ENCODE measurements at places on chromosomes 4 and X.
A peak's percentile ranks its signal among the peaks of the same experiment; 100 is the strongest.

DNA sequence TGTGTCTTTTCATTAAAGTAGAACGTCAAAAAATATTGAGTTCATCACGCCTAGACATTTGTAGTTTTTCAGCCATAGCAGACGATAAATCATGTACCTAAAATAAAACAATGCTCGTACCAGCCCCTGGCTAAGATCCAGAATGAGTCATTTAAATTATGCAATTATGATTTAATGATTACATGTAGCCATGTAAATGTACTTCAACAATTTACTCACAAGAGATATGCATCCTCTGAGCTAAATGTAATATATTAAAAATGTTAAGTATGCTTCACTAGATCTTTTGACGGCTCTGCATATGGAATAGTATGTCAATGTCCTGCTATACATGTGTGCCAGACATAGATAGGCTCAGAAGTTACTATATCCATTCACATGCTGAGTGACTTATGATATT lies 1077.8 kb downstream of the ARAP2 start:
- no peak for DNase-seq

GRCh38 chr4:77818073-77818601 lies 1.0 kb downstream of the CNOT6L start:
- DNase-seq, result peak; percentile 88

DNA sequence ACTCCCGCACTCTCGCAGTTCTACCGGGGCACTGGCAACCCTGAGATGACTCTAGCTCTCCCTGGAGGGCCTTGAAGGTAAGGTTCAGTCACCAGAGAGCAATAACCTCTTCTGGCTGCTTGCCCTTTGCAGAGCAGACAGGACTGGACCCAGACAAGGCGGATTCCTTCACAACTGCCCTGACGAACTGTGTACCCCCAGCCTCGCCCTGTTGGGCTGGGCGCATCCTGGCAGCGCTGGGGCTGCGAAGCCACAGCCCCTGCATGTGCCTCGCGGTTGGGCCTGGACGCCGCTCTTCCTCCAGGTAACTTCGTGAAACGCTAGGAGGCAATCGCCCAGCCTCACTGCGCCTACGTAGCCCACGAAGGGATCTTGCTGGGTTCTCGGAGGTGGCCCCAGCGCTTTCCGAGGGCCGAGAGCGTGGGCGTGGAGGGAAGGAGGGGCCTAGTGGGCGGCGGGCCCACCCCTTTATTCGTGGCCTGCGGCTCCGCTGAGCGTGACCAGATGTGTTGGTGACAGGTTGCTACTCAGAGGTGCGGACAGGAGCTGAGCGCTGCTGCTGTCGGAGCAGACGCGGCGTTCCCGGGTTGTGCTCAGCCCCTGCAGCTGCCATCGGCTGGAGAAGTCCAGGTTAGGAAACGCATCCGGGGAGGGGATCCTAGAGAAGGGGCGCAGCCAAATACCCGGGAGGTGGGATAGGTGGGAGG lies 1.9 kb upstream of the MAMLD1 start:
- no peak for DNase-seq

GRCh38 chrX:40327085-40327484 lies 229.3 kb upstream of the BCOR start:
- no peak for DNase-seq

GRCh38 chr4:42523066-42523718 lies 125.9 kb downstream of the SHISA3 start:
- DNase-seq, result no peak

DNA sequence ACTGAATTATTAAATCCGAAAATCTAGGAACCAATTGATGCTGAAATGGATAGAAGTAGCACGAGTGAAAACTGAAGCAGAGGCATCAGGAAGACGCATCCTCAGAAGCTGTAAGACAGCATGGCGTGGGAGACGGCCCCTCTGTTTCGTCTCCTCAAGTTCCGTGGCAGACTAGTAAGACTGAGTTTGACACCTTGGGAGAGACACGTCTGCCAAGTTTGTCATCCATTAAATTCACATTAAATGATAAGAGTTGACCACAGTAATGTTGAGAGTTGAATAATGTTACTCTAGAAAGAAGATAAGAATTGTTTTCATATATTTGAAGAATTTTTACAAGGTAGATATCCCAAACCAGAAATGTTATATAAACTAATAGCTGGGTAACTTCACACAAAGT lies 736.1 kb upstream of the FRG1 start:
- no peak for DNase-seq

GRCh38 chrX:15298201-15298600 lies 17.2 kb downstream of the ASB11 start:
- no peak for DNase-seq

GRCh38 chrX:38987198-38987651 lies 186.0 kb downstream of the MID1IP1 start:
- peak; percentile 31 for DNase-seq

DNA sequence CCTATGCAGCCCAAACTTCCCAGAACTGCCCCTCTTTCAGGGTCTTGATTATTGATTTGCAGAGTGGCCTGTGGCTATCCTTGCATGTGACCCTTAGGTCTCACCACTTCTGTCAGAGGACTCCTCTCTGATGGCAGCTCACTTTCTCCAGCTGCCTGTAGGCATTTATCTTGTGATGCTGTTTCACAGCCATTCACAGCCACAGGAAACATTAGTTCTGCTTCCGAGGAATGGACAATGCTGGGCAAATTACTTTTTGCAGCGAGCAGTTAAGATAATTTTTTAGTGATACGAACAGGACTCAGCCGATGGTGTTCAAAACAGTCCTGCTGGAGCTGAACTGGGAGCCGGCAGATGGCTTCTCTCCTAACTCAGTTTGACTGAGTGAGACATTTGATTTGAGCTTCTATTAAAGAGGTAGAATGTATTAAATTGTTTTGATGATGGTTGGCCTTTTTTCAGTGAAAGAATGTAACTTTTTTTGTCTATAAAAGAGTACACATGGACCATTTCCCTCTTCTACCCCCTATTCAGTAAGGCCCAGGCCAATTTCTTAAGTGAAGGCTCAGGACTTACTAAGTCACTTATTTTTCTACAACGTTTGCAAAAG lies 58.4 kb upstream of the TMEM150C start:
- no peak for DNase-seq

DNA sequence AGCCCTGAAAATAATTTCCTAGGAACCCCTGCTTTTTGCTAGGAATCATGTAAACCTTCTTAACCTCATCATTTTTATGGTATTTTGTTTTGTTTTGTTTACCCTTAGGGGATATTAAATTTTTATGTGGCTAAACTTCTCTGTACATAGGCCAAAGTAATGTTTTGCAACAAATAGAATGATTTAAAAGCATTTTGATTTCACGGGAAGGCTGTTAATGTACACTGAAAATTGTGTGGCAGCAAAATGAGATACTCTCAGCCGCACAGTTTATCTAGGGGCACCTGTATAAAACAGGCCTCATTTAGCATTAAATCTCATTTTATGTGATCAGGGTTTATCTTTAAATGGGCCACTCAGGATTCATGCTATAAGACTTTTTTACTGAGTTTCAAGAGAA lies 175.0 kb downstream of the ANTXR2 start:
- no peak for DNase-seq

DNA sequence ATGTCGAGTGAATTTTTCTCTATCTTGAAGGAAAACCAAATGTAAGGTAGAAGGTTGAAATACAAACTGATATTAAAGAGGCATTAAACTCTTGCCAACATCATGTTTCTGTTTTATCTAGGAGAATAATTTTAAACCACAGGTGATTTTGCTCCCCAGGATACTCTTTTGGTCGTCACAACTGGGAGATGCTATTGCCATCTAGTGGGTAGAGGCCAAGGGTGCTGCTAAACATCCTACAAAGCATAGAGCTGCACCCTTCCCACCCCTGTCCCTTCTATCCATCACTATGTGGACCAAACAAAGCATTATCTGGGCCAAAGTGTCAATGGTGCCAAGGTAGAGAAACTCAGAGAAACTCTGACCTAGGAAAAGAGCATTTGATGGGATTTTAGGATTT lies 154.6 kb upstream of the MAGEB2 start:
- no peak for DNase-seq

- peak; percentile 9 for DNase-seq
Measured at GRCh38 chr4:73181231-73181630, 77.4 kb downstream of the ANKRD17 start.

DNA sequence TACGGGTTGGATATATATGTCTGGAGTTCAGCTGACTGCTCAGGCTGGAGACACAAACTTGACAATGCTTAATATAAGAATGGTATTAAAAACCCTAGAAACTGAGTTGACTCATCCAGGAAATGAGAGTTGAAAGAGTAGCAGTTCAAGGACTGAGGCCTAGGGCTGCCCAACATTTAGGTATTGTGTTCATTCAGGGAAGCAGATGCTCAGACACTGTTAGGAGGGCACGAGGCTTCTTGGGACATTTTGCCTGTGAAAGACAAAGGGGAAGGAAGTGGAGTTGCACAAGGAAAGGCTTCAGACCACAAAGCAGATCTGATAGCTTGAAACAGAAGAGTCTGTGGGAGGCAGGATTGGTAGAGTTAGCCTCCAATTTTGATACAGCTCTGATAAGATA lies 52.0 kb upstream of the HS3ST1 start:
- DNase-seq, result peak; percentile 97

DNA sequence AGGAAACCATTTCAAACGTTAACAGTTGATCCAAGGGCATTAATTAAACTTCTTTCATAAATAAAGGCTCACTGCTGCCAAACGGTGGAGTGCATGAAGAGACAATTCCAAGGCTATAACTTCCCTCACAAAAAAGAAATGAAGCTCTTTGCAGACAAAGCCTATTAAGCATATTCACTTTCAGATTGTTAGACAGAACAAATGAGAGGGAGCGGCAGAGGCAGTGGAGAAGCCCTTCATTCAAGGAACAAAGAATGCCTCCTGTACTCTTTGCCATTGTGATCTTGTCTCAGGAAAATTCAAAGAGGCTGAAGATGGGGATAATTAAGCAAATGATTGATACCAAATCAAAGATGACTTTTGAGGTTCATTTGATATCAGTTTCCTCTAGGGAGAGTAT lies 370.5 kb upstream of the FAT1 start:
- DNase-seq, result no peak

DNA sequence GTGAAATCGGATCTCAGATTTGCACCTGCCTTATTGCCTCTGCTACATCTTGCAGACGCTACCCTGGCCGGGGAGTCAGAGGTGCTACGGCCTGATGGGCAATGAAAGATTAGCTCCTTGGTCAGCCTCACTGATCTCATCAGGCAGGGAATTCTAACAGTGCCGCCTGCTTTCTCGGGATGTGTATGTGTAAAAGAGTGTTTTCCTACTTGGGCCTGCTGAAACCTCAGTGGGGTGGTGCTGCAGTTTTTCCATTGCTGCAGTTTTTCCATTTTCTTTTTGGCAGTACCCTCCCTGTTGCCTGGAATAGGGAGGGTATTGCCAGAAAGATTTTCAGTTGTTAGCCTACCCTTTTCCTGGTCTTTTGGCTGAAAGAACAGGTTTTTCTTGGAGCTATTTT lies 117.5 kb downstream of the CDKL5 start:
- no peak for DNase-seq

DNA sequence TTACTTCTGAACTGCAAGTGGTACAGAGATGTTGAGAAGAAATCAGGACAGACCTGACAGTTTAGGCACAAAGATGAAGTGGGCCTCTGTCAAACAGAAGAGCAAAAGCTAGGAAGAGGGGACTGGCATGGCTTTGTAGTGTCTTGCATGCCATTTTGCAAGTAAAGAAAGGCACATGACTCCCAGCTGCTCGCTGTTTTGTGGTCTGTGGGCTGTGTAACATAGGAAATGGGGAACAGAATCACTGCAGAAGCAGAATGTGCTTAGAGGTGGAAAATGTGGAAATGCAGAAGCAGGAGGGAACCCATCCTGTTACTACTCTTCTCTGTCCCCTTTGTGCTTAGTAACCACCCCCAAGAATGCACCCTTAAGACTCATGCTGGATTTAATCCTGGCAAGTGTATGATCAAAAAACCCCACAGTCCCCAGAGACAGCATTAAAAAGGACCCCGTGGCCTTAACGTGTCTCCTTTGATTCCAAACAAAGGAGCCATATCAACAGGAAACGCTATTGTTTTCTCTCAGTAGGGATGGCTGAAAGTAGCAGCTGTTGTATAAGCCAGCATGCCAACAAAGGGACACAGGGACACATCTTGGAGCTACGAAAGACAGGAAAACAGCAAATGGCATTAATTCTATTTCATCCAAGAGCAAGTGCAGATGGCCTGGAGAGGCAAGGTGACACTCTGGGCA lies 177.6 kb upstream of the GLRA2 start:
- DNase-seq, result peak; percentile 58
